ENCODE measurements at places on chromosomes 4 and X.
A peak's percentile ranks its signal among the peaks of the same experiment; 100 is the strongest.

DNA sequence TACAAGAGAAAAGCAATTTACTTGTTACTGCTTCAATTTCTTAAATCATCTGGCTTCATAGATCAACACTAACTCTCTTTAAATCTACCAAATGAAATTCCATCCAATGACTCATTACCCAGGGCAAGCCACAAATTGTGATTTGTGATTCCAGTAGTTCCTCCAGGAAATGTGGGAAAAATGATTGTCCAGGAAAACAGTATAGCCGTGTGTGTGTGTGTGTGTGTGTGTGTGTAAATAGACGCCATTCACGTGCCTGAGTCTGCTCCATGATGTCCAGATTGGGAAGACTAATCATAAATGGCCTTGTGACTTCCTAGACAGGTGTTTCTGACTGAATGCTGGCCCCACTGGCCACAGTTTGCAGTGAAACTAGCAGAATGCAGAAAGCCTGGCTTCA lies 121.3 kb downstream of the HS6ST2 start:
- DNase-seq = no peak

- DNase-seq = no peak
These were observed 17.1 kb upstream of the MAP7D3 start for GRCh38 chrX:136268051-136269048.

DNA sequence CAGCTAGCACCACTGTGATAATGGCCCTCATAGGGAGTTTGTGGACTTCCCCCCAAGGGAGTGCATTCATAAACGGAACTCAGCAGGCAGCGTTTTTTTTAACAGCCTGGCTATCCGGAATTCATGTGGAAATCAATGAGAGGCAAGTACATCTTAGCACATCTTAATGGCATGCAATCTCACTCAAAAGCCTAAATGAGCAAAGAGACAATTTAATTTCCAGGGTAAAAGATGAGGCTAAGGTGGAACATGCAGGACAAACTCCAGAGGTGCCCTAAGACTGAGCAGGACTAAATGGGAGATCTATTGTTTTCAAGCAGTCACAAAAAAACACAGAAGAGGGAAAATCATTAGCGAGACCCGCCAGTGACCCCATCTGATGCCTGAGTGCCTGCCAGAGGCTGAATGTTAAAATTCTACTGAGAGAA lies 243.5 kb upstream of the KCNIP4 start:
- DNase-seq = no peak

GRCh38 chr4:109969087-109969486 lies 56.4 kb downstream of the EGF start:
- no peak for DNase-seq

DNA sequence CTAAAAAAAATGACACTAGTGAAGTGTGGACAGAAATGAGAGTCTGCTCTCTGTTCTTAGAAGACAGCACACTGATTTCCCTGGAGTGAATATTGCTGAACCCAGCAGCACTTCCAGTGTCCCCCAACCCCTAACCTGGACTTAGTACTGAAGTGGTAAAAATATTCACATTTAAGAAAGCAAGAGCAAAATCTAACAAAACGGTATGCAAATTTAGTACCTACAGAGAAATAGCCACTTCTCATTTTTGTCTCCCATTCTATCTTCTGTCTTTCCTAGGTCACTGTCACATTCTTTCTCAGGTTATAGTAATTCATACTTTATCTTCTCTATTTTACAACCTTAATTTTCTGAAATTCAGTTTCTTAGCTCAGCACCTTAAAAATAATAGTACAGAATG lies 274.7 kb downstream of the CFAP299 start:
- no peak for DNase-seq

GRCh38 chr4:119191505-119191904 lies 21.0 kb upstream of the USP53 start:
- DNase-seq = no peak

- peak; percentile 45 for DNase-seq
These were observed 80.5 kb downstream of the PRDM5 start for GRCh38 chr4:120842031-120842430.

- DNase-seq = no peak
These were observed 47.2 kb downstream of the DMP1 start for GRCh38 chr4:87697272-87697671.

GRCh38 chrX:47061238-47061919 lies 16.9 kb upstream of the RGN start:
- DNase-seq = no peak

DNA sequence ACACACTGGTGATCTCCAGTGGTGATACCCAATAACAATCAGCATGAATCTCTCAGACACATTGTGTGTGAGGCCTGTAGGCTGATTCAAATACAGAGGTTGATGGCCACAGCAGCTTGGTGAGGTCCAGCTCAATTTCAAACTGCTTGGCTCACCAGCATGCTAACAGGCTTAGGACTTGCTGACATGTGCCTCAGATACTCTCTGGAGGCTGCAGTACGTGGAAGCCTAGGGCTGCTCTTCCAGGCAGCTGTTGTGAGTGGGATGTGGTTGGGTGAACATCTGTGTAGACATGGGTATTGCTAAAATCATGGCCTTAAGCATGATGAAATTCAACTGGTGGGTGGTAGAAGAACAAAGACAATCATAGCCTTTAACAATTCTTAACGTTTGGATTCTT lies 4.3 kb downstream of the CXCL9 start:
- DNase-seq = no peak

DNA sequence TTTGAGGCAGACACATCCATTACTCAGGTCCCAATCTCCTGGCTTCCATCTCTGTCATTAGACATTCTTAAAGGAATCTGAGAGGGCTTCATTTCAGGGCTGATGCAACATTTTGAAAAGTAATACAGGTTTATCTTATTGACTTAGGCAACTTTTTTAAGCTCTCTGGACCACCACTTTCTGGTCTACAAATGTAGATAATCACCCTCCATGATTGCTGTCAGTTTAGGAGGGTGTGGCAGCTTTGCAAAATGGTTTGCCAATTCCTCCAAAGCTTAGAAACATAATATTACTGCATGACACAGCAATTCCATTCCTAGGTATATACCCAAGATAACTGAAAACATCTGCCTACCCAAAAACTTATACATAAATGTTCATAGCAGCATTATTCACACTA lies 77.6 kb downstream of the ARHGAP6 start:
- DNase-seq = no peak

- no peak for DNase-seq
These were observed 80.9 kb upstream of the NKX1-1 start for GRCh38 chr4:1487106-1487505.

DNA sequence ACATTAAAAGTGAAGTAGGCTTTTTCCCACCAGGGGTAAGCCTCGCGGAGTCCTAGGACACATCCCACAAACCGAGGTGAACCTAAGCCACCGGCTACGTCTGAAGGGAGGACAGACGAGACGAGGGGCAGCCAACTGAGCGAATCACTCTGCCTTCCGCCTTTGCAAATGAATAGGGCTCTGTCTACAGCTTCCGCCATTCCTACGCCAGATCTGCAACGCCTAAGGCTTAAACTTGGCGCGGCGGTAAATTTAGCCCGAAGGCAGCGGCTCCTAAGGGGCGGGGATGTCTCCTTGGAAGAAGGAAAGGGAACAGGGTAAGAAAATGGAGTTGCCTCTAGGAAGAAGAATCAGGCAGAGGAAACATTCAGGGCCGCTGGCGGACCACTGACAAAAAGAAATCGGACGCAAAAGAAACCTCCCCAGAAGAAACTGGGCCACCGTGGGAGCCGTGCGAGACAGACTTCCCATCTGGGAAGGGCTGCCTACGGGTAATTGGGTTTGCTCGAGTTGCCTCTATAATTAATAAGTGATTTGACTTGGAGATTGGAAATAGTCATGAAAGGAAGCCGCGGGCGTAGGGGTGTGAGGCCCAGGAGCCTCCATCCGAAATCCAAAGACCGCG lies 90.5 kb downstream of the BCOR start:
- no peak for DNase-seq

DNA sequence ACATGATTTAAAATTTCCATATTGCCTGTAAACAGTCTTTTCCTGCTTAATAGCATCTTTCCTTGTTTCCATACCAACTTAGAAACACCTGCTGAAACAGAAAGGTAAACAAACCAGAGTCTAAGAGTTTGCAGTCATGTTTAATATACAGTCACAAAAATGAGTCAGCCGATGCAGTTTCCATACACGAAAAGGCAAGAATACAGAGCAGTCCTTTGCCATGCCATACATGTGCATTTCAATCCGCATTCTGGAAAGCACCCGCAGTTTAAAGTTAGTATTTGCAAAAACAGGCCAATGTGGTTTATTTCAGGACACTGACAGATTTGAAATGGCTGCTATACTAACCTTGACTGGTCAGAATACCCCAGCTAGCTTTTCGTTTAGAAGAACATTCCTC lies 32.1 kb downstream of the ASB5 start:
- DNase-seq = no peak

DNA sequence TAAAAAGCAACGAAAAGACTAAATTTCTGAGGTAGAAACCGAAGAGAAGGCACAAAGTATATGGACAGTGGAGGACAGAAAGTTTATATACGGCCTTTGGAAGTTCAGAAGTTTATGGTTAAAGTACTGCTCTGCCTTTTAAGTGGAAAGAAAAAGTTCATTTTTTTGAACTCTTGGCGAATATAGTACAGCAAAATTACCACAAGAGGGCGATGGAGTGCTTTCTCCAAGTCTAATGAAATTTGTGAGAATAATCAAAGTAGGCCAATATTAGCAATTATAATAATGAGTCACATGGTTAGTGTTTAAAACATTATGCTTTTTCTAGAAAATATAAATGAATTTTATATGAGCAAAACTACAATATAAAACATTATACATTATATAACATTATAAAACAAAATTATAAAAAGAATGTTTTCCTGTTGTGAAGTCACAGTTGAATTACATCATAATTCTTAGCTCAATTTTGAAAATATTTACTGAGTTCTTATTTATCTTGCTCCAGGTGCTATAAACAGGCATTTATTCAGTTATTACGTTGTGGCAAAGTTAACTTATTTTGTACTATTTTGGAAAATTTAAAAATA lies 136.2 kb upstream of the BMPR1B start:
- DNase-seq = no peak

DNA sequence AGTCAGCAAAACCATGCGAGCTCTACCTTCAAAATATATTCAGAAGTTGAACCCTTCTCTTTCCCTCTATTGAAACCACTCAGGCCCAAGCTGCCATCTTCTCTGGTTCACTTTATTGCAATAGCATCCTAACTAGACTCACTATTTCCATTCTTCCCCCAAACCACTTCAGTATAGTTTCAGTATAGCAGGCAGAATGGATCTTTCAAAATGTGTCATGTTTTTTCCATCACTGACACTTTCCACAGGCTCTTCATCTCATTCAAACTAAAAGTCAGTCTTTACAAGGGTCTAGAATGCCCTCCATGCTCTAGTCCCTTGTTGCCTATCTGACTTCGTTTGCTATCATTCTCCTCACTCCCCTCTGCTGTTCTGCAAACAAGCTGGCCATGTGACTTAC lies 274.4 kb downstream of the IDS start:
- DNase-seq = no peak

DNA sequence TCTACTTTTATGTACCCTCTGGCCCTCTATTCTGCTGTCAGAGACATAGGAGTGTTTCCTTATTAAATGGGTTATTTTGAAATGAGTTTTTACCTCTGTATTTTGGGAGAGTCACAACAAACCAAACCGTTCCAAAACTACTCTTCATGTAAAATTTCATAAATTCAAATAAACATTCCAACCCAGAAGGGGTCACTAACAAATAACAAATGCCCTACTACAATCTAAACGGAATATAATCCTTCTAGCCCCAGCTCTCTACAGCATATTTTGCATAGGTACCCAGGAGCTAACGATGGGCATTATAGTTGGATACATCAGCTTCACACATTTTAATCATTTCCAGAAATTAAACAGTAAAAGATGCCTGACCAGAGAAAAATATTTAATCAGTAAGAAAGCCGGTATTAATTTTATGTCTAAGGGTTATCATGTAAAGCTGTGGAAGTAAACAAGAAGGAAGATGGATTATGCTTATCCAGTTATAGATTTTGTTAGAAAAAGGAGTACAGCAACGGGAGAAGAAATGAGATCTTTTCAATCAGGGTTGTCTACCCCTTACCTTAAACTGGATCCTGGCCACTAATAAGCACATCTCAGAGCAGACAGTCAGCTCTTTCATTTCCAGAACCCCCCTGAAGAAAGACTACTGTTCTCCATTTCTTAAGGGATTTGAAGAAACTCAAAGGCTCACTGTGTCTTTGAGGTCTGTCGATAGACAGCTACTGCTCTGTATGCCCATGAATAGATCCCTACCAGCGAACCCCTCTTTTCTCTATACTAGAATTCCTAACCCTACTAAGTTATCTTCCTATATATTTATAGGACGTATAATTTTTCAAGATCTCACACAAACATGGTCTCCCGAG lies 1.2 kb downstream of the UGDH start:
- no peak for DNase-seq

GRCh38 chr4:154502111-154502510 lies 10.5 kb upstream of the DCHS2 start:
- DNase-seq = no peak

GRCh38 chr4:54958236-54958635 lies 167.2 kb downstream of the KDR start:
- no peak for DNase-seq

DNA sequence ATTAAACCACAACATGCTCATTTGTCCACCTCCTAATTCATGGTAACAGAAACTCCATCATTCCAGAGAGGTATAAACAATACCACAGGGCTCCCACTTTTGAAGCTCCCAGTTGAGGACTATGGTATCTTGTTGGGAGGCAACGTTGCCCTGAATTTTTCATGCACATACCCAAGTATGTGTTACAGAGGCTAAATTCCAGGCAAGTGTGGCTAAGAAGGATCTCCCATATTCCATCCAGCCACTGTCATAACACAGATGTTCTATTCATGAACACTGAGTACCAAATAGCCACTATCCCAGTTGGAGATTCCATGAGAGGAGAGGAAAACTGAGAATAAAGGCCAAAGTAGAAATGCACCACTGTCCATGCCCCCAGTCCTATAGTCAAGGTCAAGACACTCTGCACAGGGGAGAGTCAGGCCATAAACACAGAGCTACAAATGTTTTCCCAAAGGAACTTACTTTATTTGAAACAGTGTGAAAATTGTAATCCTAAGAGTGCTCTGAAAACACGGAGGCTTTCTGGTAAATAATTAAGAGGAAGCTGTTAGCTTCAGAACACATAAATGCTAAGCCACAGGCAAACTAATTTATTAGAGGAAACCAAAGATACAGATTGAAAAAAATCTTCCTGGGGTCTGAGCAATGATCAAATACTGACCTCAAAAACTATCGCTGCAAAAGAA lies 42.4 kb upstream of the TMPRSS11B start:
- DNase-seq = no peak

DNA sequence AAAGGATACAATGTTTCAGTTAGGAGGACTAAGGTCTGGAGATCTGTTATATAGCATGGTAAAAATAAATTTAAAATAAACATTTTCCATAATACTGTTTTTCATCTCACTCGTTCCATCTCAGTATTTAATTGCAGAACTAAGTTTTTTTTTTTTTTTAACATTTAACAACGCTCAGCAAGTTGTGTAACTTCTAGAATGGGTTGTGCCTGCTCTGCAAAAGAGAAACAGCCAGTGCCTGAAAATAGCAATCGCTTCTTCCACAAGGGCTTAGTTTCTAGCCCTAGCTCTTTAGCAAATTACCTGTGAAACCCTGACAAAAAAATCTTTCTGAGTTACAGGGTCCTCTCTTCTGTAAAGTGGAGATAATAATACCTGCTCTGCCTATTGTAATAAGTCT lies 41.9 kb downstream of the CNGA1 start:
- DNase-seq = no peak

GRCh38 chr4:158193171-158193749 lies 17.0 kb upstream of the TMEM144 start:
- no peak for DNase-seq
